Myocyte (in vitro differentiated cells): ENCODE measurements at places on chromosomes 5 and 9.

- peak; percentile 12 for DNase-seq
Measured at GRCh38 chr9:93071464-93071863, 13.0 kb downstream of the SUSD3 start.

DNA sequence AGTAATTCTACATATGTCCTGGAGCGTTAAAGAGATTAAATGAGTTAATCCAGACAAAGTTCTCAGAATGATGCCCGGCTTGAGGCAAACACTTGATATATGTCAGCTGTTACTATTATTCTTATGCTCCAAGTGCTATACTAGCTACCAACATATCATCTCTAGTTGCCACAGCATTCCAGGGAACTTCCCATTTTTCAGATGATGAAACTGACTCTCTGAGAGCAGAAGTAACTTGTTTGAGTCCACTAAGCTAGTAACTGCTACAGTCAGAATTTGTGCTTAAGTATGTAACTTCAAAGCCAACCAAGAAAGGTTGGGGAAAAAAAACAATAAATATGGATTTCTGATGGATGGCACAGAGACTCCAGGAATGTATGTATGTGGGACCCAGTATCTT lies 98.1 kb downstream of the CDK5RAP2 start:
- DNase-seq: no peak

DNA sequence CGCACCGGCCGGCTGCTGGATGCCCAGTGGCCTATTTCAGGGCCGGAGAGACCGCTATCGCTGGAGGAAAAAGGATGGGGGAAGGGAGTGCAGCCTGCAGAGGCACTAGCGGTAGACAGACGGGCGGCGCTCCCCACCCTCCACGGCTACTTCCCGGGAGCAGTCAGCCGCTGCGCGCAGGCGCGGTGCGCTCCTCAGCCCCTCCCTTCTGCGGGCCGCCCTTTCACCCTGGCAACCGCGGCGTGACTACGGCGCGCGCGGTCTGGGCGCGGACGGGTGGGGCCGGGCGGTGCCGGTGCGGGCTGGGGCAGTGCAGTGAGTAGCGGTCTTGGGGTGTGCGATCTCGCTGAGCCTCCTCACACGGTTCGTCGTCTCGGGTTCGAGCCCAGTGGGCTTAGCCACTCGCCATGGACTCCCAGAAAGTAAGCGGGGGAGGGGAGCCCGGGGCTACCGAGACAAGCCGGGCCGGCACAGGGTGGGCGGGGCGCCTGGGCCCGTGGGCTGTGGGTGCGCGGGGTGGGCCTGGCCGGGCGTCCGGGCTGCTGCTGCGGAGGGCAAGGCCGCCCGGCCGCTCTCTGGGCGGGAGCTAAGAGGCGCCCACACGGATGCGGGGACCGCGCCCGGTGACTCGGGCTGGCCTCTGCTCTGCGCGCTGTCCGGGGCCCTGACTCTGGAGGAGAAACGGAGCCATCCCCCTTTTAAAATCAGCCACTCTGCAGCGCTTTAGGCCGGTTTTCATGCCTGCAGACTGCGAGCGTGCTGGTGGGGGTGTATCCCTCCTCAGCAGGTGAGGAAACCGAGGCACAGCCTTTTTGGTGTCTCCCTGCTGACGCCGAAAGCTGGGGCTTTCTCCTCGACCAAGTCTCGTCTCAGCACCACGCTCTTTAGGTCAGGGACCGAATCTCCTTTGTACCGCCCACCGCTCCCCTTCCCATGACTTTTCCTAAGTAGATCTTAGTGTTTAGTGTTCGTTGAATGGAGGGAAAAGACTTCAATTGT lies at the start of gene FSD1L:
TSS of gene FSD1L (plus strand) at position 221 of the 999 bp plus-strand sequence. CDS start at position 408, 187 bp downstream.
- DNase-seq: peak; percentile 94

DNA sequence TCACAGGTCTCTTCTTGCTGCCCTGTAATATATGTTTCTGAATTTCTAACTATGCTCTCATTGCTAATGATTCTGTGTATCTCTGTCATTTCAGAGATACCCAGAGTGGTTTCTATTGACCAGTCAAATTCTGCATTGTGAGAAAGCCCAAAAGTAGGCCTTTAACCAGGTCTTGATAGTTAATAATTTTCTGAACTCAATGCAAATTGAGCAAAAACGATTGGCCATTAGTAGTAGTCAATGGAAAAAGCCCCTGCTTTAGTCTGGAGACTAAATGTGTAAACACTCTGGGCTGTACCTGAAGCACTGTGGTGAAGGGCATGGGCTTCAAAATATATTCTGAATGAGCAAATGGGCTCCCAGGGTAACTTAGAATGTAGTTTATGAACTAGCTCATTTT lies 307.6 kb downstream of the ARL15 start:
- DNase-seq: no peak

DNA sequence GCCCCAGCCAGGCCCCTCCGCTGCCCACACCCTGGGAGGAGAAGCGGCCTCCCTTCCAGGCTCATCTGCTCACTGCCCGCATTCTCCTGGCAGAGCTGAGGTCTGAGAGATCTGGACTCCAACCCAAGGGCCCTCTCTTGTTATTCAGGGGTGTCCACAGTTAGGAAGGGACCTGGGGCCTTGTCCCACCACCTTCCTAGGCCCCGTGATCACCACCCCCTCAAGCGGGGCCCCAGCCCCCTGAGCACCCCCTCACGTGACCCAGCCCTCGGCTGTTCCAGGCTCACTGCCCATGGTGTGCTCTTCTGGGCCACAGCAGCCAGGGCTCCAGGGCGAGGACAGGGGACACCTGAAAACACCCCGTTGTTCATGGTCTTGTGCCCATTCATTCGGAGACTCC lies 48.7 kb downstream of the NEURL1B start:
- no peak for DNase-seq

DNA sequence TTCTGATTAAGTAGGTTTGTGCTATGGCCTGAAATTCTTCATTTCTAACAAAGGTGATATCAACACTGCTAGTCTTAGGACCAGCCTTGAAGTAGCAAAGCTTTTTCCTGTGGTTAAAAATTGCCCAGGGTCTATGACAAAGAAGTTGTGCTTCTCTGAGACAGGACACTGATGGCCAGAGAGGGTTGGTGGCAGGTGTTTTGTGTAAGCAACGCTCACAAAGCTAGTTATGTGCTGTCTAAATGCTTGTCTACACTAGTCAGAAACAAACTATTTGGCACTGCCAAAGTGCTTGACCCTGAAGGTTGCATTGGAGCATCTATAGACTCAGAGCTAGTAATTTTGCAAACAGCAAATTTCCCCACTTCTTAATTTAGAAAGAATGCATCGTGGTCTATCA lies 44.1 kb upstream of the SELENOP start:
- peak; percentile 53 for DNase-seq

- no peak for DNase-seq
Measured at GRCh38 chr9:91298311-91298710, 63.4 kb downstream of the AUH start.

- peak; percentile 48 for DNase-seq
Measured at GRCh38 chr5:142325725-142326479, 1.1 kb upstream of the SPRY4 start.

DNA sequence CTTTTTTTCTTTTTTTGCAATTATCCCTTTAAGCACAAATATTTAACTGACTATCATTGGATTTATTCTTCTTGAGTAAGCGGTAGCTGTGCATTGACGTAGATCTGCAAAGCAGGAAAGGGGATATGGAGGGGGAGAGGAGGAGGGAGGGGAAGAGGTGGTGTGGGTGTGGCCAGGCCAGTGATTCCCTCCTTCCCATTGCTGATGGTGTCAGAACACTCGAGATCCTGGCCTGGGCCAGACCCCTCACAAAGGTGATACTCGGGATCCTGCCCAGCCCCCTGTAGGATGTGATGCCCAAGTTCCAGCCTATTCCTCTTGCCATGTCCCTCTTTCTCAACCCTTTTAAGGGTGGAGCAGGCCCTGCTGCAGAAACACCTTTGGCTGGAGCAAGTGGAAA lies 9.9 kb downstream of the SLC36A3 start:
- no peak for DNase-seq

DNA sequence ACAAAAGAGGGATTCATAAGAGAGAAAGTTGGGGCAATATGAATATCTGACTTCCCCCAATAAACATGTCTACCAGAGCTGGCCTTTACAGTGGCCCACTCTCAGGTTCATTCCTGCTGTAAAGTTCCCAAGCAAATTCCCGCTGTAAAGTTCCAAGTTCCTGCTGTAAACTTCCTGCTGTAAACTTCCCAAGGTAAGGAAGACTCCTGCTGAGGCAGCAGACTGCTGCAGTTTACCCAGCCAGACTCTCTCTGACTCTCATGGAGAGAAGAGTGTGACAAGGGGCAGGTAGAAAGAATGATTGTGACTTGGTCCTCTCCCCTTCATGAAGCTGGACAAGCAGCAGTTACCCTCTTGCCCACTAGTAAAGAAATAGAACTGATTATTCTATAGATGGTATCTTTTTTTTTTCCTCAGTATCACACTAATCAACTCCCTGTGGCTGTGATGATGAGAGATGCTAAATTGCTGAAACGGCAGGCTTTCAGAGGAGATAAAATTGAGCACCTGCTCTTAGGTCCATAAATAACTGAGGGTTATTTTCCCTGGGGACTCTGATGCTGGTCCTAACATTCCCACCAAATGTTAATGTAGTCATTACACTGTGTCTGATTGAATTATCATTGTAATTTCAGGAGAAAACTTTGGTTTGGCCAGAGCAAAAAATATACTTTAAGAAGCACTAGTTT lies 220.4 kb downstream of the PARP8 start:
- DNase-seq: no peak

GRCh38 chr5:106454651-106455415 lies 1215.9 kb downstream of the EFNA5 start:
- peak; percentile 55 for DNase-seq

DNA sequence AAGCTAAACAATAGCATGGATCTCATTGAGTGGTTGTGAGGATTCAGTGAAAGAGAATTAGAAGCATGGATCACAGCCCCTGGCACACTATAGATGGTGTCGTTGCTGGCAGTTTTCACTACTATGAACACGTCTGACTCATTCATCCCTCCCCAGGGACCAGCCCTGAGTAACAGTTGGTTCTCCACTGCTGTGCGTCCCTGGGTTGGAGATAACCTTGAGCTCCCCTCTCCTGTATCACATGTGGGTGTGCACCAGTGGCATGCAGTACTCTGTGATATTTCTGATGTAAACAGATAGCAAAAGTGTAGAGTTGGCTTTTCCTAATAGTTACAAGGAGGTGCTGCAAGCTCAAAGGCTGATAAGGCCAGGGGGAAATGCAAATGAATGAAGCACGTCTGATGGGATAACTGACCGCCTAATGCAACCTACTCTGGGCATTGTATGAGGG lies 8.8 kb upstream of the LCP2 start:
- peak; percentile 5 for DNase-seq

DNA sequence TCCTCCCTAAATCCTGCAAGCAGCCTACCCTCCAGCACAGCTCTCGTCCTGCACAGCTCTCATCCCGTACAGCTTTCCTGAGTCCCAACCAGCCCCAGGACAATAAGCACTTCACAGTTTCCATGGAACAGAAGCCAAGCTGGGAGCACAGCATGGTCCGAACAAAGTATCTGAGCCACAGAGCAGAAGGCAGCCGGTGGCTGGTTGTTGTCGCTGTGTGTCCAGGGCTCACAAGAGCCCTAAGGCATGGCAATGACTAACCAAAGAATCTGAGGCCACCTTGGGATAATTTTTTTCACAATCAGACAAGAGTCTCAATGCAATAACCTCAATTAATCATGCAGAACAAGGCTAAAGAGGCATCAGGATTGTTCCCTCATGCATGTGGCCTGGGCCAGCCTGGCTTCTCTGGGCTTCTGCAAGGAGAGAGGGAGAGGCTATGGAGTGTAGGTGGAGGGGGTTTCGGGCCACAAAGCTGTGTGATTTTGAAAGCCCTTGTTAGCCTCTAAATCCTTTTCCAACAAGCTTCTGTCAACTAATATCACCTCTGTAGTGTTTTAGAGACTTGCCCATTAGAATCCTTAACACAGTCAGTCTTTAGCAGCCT lies 323.4 kb downstream of the PIK3R1 start:
- DNase-seq: no peak

- DNase-seq: no peak
Measured at GRCh38 chr9:76561900-76562299, 102.9 kb downstream of the GCNT1 start.

- no peak for DNase-seq
Measured at GRCh38 chr5:24368115-24368514, 276.7 kb downstream of the CDH10 start.

GRCh38 chr5:82274343-82275211 lies 3.6 kb downstream of the RPS23 start:
- no peak for DNase-seq

GRCh38 chr5:132270335-132270665 lies 12.8 kb downstream of the PDLIM4 start:
- no peak for DNase-seq

GRCh38 chr9:116331241-116331640 lies 177.7 kb downstream of the PAPPA start:
- no peak for DNase-seq

DNA sequence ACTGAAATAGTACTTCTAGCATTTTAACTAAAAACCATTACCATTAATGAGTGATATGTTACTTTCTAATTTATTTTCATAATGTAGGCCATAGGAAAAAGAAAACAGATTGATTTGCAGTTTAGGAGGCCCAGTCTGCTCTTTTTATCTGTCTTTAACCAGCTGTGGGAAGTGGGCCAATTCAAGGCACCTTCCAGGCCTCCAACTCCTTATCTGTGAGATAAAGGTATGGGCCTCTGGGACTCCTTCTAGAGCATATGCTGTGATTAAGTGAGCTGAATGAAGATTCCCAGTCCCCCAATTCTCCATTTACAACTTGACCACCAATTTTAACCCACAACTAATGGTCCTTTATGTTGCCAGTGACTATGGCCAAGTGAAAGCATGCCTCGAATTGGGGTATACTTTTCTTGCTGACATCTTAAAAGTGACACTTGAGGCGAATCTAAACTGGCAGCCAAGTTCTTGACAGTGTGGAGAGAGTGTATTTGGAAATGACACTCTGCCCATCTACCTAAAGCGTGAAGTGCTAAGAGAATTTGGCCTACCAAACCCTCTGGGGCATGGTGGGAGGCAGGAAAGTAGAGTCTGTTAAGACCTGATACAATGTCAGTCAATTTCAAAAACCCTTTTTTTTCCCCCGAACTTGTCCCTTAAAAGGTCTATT lies 88.3 kb downstream of the PIK3R1 start:
- DNase-seq: no peak

- no peak for DNase-seq
Measured at GRCh38 chr5:11898-12297, 80.1 kb upstream of the PLEKHG4B start.

DNA sequence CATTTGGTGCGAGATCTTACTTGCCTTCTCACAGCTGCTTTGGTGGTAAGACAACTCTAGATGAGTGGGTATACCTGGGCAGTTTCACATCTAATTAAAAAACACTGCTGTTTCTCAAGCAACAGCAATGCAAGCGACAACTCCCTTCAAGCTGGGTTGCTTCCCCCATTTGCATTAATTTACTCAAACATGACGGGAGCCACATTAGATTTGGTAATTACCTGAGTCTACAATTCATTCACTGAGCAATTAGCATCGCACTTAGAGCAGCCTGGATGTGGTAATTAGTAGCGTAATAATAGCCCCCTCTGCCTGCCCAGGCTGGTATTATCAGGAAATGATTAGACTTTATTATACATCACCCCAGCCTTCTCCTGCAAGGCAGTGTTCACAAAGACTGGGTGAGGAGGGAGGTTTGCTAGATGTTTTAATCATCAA lies 73.4 kb downstream of the FBXO38 start:
- DNase-seq: no peak
